Putamen (tissue), 1 donor: ENCODE measurements at places on chromosomes 7 and 10.
A peak's percentile ranks its signal among the peaks of the same experiment; 100 is the strongest.

- peak; percentile 81 for DNase-seq
Measured at GRCh38 chr10:91409069-91409868, 875 bp upstream of the HECTD2 start.

GRCh38 chr7:124938128-124938527 lies 8.5 kb upstream of the POT1 start:
- DNase-seq = no peak

- DNase-seq = no peak
Measured at GRCh38 chr7:16554518-16555236, 28.1 kb downstream of the LRRC72 start.

DNA sequence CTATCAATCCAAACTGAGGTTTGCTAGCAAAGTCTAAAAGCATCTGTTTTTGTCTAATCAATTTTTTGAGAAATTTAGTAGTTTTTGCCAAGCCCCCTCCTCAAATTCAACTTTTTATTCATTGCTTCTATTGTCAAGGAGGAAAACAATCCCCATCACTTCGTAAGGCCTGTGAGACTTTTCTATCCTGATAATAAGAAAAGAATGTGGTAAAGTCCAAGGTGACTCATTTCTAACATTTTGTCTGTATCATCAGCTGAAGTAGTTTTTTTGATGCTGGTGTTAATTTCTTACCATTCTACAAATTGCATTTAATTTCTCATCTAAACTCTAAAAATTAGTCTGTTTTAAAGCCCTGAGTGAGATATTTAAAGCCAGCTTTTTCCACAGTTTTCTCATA lies 11.7 kb downstream of the ANK3 start:
- DNase-seq = no peak

- no peak for DNase-seq
Measured at GRCh38 chr10:101329341-101330032, 24.5 kb upstream of the BTRC start.

DNA sequence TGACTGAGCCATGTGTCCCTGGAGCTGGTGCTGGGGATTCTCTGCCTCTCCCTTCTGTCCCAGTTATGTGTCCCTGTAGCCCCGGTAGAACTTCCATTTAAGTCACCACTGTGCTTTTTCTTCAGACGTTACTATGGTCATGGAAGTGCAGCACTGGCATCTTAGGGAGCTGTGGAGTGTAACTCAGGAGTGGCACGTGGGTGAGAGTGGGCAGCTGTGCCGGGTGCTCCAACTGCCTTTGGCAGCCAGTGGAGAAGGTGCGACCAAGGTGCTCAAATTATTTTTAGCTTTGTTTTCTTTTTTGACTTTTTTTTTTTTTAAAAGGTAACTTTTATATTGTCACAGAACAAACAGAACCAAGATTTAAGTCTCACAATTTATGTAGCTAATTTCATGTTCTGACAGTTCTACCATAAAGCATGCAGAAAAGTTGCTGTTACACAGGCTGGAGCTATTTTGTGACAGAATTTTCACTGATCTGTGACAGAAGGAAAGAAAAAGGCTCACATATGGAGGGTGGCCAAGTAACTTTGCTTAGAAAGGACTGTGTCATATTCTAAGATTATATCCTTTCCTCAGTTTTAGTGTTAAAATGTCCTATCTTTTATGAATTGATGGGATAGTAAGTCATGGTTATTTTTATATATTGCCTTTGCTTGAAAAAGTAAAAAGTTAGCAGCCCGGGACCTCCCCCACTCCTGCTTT lies 73.9 kb downstream of the SH2D4B start:
- no peak for DNase-seq

DNA sequence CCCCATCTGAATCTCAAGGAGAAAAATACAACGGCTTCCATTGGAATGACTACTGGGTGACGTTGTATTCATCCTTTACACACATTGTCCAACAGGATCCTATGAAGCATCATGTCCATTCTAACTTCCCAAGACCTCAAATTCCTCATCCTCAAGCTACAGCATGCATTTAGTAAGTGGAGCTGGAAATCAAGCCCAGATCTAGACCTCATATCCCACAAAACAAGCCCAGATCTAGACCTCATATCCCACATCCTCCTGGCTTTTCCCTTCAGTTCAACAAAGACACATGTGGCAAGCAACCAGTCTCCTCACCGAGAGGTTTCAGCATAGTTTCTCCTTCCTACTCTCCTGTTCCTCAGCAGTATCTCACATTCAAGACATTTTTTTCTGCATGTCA lies 12.2 kb downstream of the IGF2BP3 start:
- no peak for DNase-seq

DNA sequence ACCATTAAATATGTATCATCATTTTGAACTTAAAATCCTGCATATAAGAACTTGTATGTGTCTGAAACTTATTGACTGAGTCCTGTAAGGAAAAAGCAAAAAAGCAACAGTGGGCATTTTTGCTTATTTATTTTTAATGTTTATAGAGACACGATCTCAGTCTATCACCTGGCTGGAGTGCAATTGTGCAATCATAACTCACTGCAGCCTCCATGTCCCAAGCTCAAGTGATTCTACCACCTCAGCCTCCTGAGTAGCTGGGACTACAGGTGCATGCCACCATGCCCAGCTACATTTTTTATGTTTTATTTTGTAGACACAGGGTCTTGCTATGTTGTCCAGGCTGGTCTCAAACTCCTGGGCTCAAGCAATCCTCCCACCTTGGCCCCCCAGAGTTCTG lies 32.2 kb downstream of the MYL10 start:
- DNase-seq = no peak

- no peak for DNase-seq
Measured at GRCh38 chr10:76009531-76009930, 578.1 kb downstream of the LRMDA start.

GRCh38 chr7:990352-990932 lies 7.5 kb downstream of the CYP2W1 start:
- DNase-seq = no peak

- no peak for DNase-seq
Measured at GRCh38 chr10:14740684-14741247, 33.9 kb downstream of the FAM107B start.

- no peak for DNase-seq
Measured at GRCh38 chr7:95269640-95270039, 54.7 kb downstream of the PON1 start.

GRCh38 chr7:107157091-107157490 lies 11.7 kb upstream of the HBP1 start:
- DNase-seq = no peak

DNA sequence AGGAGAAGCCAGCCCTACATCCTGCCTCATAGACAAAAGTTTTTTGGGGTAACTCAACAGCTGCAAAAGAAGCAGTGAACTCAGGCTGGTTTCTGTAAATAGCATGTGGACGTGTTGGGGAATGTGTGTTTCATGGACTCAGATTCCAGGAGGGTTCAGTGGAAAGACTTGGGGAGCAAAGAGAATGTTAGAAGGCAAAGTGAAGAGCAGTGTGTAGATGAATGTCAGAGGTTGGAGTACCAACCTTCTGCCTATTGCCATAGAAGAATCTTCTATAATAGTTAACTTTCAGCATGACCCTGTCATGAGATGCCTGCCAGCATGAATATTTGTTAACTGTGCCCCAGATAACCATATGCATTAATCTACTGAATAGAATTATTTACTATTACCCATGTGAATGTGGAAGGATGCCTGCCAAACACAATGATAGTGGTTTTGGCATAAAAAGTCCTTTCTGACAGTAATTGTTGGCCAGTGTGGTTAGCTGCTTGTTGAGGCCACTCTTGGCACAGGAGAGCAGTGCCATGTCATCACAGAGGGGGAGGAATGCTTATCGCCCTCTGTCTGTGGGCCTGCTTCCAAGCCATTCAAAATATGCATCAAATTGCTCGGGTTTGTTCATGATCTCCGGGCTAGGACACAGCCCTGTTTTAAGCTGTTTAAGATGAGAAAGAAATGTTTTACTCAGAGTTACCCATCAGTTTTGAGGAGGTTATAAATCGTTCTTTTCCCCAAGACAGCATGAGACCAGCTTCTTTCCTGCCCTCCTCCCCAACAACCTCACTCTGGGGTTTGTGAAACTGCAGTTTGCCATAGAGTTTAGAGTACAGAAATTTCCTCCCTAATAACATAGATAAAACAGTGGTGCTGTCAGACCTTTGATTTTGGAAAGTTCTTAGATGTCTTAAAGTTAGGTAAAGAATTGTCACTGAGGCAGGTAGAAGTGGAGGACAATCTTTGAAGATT lies 165.3 kb downstream of the WNT2 start:
- DNase-seq = peak; percentile 65

DNA sequence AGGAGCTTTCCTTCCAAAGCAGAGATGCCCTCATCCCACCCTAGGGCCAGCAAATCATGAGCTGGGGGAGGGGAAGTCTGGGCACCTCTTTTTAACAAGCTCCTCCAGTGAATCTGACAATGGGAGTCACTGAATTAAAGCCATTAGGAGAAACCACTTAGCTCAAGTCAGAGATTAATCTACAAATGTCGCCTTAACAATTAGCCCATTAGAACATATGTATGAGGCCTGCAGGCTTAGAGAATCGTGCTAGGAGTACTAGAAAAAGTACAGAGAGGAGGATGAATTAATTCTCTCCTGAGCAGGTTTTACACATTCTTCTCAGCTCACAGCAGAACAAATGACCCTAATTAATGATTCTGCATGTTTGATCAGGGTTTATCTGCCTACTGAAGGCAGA lies 381.3 kb downstream of the KCNMA1 start:
- DNase-seq = no peak

DNA sequence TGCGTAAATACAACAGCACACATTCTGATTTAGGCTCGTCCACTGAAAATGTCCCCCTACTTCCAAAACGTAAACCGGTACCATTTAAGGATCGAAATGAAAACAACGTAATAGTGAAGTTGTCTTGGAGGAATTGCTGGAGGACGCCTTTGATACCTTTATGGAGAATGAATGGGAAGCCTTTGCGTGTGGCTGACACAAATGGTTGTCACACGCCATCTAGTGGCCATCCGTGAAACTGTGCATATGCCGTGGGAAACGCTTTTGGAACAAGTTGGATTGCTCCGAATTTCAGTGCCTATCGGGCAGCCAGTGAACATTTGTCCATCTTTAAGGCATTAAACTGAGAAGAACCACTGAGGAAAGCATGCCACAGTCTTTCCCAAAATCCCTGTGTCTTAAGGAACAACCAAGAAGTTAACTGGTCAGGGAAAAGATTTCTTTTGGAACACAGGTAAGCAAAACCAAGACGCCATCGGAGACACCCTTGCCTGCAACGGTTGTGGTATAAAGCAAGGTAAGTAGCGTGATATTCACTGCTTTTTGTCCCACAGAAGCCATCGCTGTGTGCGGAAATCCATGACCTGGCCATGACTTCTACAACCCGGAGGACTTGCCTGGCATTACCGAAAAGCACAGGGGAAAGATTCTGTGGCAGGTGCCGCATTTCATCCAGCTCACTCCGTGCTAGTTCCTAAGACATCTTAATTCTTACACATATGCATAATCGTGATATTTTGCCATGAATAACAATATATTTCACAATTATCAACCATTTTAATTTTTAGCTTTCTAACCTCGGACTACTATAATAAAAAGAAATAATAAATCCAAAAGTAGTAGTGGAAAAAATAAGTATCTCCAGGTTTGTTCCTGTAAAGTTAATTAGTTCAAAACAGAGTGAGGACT lies 100.6 kb downstream of the FAM204A start:
- DNase-seq = peak; percentile 74

- no peak for DNase-seq
Measured at GRCh38 chr10:1110674-1111119, 54.5 kb downstream of the WDR37 start.

DNA sequence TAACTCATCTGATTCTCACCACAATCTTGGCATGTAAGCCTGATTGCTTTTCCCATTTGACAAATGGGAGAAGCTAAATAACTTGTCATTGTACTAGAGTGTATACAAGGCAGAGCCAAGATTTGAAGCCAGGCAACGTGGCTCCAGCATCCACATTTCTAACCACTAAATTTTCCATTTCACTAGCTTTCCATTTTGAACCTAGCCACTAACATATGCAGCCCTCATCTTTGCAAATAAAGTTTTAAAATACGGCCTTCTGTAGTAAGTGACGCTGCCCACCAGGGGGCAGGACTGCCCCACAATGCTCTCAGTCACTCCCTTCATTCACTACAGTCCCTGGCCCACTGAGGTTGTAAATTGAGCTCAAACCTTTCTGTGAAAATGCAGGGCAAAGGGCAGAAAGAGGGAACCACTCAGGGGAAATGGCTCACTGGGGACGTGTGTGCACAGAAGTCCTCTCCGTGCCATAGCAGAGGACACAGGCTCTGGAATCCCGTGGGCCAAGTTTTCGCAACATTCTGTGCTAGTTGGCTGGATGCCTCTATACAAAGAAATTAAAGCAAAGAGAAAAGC lies 315.7 kb downstream of the TNS3 start:
- peak; percentile 39 for DNase-seq

- no peak for DNase-seq
Measured at GRCh38 chr10:93186653-93187052, 113.0 kb downstream of the CYP26A1 start.

- DNase-seq = no peak
Measured at GRCh38 chr7:93890464-93891068, at the start of gene TFPI2. Gene TFPI2 (minus strand): TSS chr7:93890753. CDS start chr7:93890678, 75 bp downstream.

- DNase-seq = no peak
Measured at GRCh38 chr7:6315746-6316145, 43.3 kb upstream of the CYTH3 start.

DNA sequence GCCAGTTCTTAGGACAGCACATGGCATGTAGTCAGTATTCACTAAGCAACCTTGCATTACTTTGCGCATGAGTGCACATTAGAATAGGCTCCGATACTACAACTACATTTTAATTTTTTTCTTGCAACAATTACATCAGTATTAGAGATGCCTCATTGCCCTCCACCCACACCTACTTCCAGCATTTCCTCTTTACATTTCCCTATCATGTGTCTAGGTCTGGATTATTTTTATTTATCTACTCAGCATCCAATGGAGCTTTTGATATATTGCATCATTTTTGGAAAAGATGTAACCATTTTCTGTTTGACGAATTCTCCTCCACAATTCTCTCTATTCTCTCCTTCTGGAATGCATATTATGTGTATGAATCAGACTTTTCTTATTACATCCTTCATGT lies 258.2 kb upstream of the GLI3 start:
- no peak for DNase-seq

GRCh38 chr7:128792471-128793180 lies 858 bp downstream of the CCDC136 start:
- DNase-seq = no peak

GRCh38 chr7:126801733-126802132 lies 451.0 kb downstream of the GRM8 start:
- no peak for DNase-seq

DNA sequence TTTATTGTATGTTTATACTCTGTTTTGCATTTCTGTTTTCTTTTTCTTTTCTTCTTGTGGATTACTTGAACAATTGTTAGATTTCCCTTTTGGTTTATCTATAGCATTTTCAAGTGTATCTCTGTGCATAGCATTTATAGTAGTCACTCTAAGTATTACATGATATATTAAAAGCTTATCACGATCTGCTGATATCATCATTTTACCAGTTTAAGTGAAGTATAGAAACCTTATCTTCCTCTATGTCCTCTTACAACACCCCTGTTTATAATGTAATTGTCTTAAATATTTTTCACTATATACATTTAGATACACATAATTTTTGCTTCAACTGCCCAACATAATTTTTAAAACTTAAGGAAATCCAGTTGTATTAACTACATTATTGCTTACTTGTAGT lies 513.9 kb upstream of the CELF2 start:
- no peak for DNase-seq
